ENCODE measurements at places on chromosomes 12 and 14.
A peak's percentile ranks its signal among the peaks of the same experiment; 100 is the strongest.

DNA sequence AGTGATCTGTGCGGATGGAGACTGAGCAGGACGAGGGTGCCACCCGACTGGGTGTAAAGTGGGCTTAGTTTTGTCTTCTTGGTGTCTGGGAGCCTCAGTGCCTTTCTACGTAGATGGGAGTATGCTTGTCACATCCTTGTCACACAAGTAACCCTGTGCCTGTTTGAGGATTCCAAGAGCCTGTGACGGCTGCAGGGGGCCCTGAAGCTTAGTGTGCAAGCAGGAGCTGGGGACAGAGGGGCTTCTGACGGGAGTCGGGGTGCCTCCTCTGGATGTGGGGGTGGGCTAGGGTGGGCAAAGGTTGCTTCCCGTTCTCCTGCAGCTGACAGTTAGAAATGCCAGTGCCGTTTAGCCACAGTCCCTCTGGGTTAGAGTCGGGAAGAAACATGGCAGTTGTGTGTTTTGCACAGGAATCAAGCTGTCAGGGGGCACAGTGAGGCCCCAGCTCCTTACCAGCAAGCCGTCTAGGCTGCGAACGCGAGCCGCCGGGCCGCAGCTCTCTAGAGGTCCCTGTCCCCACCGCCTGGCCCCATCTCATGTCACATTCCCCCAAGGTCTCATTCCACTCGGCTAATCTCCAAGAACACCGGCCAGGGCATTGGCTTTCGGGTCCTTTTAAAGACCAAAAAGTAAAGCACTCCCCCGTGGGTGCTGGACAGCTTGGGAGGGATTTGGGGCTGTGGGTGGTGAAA lies 7.0 kb downstream of the RTL1 start:
- no peak for DNase-seq

DNA sequence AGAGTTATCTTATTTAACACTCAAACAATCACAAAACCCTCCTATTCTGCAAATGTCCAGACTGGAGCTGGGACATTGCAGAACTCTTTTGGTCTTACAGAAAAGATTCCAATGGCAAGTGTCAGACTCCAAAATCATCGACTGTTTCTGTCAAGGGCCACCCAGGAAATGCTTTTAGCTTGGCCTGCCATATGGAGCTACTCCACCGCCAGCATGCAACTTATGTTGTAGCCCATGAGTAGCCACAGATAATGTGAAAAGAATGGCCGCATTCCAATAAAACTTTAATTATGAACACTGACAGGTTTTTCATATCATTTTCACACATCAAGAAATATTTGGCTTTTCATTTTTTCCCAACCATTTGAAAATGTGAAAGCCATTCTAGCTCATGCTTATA lies 57.5 kb downstream of the SYNE3 start:
- DNase-seq: no peak

DNA sequence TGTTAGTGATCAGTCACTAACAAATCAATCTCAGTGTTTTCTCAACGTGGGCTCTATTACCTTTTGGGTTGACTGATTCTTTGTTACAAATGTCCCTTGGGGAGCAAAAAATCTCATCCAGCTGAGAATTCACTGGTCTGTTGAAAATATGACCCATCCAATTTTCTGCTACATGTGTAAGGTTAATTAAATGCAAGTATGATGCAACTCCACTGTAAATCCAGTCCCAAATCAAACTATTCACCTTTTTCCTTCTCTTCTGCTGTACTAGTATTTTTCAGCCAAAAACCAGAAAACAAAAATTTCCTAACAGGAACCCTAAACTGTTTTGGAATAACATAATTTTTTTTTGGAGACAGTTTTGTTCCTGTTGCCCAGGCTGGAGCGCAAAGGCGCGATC lies 2.2 kb downstream of the ERH start:
- DNase-seq: no peak

DNA sequence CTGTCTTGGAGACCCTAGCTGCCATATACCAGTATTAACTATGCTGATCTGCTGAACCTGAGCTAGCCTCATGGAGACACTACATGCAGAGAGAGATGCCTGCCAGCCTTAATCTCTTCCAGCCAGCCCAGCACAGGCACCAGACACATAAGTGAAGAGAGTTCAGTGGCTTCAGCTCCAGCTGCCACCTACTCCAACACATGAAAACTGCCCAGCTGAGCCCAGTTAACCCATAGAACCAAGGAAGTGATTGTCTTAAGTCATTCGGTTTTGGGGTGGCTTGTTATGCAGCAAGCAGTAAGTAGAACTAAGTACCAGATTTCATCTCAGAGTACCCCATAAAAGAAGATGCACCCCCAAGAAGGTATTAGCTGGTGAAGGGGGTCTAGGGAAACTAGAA lies 7.6 kb downstream of the SERPINA11 start:
- DNase-seq: no peak

DNA sequence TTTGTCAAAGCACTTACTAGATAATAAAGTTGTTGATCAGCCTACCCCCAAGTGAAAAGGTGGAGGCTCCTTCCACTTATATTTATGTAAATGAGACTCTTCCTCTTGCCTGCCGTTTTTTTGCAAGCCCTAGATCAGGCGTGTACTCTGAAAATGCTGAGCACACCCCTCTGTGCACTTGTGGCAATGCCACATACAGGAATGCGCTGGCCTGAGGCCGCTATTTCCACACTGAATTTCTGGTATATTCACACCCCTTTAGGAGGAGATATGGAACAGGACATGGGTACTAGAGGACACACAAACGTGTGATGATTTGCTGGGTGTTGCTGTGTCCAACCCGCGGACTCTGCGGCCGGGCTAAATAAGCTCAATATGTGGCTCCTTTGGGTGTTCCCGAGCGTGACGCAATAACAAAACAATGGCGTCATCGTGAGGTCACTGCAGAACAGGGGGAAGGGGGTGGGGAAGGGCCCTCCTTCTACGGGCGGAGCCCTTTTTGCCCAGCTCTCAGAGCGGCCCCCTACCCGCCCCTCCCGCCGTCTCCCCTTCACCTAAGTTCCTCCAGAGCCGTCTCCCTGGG lies 554 bp upstream of the TSPAN31 start:
- peak; percentile 66 for DNase-seq

DNA sequence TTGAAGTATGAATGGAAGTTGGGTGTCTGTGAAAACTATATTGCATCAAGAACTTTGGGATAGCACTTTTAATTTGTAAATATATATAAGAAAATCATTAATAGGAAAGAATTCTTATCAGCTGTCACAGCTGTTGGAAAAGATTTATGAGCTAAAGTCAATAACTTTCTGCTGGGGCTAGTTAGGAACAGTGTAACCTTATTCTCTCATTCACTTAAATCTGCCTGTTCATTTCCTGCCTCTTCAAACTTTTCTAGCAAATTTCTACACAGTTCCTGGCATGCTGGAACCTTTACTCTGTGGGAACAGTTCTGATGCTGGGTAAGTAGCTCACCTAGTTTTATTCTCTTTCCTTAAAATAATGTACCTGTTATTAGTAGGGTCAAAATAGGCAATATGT lies 109.9 kb downstream of the SCN8A start:
- DNase-seq: no peak

DNA sequence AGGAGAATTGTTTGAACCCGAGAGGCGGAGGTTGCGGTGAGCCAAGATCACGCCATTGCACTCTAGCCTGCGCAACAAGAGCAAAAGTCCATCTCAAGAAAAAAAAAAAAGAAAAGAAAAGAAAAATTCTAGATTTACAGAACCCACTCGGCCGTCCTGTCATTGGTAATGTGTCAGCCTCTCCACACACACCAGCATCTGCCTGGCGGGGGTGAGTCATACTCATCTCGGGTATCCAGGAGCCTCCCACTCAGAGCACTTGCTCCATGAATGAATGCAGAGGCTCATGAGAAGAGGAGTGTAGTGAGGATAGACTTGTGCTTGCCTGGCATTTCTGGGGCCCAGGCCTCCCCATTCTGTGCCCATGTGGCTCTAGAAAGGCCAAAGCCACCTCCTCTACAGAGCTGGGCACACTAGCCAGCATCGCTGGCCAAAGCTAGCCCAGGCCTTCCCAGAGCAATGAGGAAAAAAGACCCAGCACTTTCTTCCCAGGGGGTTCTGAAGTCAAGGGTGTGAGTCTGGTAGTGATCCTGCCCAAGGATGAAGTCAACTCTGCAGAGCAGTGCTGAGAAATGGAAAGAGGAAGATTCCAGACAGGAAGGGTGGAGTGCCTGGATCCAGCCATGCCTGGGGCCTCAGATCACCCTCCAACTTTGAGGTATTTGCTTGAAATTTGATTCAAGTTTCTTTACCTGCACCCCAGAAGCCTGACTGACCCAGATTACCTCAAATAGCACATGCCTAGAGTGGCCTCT lies 31.2 kb upstream of the KLC1 start:
- no peak for DNase-seq

DNA sequence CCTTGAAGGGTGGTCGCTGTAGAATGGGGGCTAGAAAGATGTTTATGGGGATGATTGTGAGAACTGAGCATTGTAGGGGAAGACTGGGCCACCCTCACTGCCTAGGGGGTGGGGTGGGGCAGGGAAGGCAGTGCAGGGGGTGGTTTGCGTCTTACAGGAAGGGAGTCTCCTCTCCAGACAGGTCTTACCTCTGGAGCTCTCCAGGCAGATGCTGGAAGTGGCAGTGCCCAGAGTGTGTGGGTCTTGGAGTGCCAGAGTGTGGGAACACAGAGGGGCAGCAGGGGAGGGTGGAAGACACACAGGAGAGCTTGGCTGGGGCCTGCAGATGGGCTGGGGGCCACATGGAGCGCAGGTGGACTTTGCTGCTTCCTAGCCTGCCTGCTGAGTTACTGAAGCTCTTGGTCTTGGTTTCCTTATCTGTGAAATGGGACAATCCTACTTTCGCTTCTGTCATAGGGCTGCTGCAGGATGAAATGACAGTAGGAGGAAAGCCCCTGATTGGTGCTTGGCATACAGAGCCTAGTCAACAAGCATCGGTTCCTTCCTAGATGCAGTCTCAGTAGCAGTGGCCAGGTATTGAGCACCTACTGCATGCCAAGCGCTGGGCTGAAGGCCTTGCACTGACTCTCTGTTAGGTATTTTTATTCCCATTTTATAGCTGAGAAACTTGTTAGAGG lies 118.3 kb downstream of the SLC25A47 start:
- DNase-seq: no peak

DNA sequence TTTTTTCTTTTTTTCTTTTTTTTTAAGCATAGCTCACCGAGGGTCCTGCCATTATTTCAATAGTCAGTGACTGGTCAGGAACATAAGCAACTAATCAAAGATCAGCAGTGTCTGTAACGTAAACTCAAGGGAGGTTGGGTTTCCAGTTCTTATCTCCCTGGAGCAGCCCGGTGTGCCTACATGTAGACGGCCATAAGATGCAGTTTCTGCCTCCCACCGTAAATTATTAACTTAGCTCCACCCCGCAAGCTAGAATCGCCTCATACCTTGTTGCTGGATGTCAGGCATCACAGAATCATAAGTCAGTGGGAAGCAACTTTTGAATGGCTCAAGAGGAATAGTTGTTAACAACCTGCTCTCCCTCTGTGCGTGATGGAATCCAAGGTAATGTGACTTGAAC lies at the start of gene MYO1H:
MYO1H (plus strand) TSS at position 312 of the 400 bp plus-strand sequence; CDS start at position 373, 61 bp downstream.
- no peak for DNase-seq

Measured in activated T-cell treated with anti-CD3 and anti-CD28 coated beads, Interleukin-2, amount 50 U/mL, for 4 hours (primary cell).